Posterior vena cava (tissue), 2 donors: ENCODE measurements at places on chromosomes 6 and 20.

- no peak for DNase-seq
These were observed 7.8 kb upstream of the BTN3A1 start for GRCh38 chr6:26394289-26394688.

- no peak for DNase-seq
These were observed 608.0 kb downstream of the PHF3 start for GRCh38 chr6:64243618-64244017.

DNA sequence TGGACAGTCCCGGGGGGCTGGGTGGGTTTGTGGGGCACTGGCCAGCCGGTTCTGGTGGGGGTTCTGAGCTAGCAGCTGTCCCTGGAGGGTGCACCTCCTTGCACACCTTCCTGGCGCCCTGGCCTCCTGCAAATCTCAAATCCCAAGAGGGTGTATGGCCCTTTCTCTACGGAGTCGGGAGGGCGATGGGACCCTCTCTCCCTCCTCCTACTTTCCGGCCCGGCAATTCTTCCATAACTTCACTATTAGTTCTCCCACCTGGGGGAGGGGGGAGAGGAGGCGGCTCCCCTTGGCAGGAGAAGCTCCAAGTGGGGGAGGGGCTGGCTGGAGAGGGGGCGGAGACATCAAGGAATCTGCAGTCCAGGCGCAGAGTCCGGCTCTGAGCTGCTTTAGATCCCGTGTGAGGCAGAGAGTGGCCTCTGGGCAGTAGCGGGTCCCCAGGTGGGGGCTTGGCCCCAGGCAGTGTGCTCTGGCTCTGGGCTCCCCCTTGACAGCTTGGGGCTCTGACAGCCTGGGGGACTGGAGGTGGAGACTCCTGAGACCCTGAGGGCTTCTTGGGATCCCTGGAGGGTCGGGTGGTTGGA, 1.4 kb upstream of the LAMA5 start:
- DNase-seq: no peak

DNA sequence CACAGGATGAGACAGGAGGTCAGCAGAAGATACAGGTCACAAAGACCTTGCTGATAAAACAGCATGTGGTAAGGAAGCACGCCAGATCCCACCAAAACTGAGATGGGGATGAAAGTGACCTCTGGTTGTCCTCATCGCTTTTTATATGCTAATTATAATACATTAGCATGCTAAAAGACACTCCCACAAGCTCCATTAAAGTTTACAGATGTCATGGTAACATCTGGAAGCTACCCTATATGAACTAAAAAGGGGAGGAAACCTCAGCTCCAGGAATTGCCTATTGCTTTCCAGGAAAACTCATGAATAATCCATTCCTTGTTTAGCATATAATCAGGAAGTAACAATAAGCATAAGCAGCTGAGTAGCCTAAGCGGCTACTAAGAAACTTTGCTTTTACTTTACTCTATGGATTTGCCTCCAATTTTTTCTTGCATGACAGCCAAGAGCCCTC, 8.4 kb upstream of the RIN2 start:
- DNase-seq: no peak

GRCh38 chr20:35329435-35330139, 37.4 kb upstream of the FAM83C start:
- no peak for DNase-seq

DNA sequence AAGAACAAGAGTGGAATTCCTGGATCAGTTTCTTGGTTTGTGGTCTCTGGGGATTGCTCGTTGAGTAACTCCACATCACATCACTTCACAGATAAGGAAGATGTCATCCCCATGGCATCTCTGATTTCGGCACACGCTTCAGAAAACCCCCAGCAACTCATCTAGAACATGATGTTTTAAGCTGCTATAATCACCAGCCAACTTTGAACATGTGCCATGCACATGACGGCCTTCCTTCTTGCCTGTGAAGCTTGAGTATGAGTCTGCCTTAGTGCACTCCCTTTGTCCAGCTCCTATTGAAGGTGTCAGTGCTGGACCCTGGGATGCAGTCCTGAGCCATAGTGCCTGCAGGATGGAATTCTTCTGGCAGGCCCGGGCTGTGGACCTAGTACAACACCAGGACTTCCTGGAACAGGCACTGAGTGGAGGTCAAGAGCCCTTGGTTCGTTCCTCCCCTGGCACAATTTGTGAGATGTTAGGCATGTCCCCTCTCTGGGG, 231.5 kb upstream of the SUPT3H start:
- DNase-seq: no peak

DNA sequence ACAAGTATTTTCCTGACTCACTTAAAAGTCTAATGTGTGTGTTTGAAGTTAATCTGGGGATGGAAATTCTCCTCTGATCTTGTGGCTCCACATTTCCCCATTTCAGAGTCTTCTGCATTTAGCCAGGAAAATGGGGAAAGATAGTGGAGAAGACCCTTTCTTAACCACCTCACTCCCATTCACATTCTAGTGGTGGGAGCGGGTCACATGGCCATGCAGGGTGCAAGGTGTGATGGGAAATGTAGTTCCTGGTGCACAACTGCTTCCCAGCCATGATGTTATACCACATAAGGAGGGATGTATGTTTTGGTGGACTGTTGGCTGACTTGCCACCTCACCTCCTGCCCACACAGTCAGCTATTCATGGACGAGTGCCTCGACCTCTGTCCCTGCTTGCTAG, 61.8 kb downstream of the BANF2 start:
- DNase-seq: no peak

- no peak for DNase-seq
These were observed 212.4 kb upstream of the RUNX2 start for GRCh38 chr6:45115696-45116095.

DNA sequence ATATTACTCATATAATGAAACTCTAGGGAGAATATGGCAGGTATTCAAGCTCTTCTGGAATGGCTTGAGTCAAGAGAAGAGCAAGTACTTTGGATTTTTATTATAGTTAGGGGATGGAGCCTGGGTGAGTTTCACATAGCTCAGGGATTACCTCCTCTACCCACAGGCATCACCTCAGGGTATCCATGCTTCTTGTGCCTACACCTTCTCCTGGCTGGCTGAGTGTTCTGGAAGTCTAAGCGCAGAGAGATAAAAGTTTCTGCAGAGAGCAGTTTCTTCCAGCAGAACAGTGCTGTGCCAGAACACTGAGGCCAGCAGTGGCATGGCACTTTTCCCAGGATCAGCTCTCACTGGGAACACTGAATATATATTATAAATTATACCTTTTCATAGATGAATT, 199.7 kb upstream of the KCNQ5 start:
- no peak for DNase-seq

- no peak for DNase-seq
These were observed 27.8 kb upstream of the CENPW start for GRCh38 chr6:126312013-126312665.

- DNase-seq: no peak
These were observed 2.7 kb downstream of the MOCS1 start for GRCh38 chr6:39931607-39932006.

DNA sequence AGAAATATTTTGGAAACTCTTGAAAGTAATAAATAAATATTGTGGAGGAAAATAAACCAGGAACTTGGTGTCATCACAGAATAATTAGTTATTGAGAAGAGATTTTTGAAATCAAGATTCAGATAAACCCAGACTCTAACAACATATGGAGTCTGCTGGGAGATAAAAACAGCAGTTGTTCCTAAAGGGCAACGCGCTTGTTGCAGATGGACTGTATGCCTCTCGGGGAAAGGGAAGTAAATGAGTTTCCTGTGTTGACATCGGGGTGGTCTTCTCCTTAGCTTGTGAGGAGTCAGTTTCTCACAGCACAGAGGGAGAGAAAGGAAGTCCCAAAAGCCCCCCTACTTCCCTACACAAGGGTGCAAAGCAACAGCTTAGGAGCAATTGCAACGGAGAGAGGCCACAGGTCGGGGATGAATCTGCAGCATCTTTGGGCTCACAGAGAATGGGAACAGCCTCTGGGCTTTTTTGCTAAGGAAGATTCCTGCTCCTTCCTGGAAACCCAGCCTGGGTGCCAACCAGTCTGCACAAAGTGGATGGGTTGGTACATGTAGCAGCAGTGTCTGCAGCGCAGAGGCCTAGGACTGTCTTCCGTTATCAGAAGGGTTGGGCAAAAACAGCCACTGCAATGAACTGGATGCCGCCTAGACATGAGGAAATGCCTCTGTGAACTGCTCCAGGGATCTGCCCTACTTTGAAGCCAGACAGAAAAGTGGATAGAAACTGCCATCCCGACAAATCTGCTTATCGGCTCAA, 603.0 kb upstream of the NRSN1 start:
- DNase-seq: no peak

- DNase-seq: no peak
These were observed 92.6 kb downstream of the DLL1 start for GRCh38 chr6:170198298-170198697.

DNA sequence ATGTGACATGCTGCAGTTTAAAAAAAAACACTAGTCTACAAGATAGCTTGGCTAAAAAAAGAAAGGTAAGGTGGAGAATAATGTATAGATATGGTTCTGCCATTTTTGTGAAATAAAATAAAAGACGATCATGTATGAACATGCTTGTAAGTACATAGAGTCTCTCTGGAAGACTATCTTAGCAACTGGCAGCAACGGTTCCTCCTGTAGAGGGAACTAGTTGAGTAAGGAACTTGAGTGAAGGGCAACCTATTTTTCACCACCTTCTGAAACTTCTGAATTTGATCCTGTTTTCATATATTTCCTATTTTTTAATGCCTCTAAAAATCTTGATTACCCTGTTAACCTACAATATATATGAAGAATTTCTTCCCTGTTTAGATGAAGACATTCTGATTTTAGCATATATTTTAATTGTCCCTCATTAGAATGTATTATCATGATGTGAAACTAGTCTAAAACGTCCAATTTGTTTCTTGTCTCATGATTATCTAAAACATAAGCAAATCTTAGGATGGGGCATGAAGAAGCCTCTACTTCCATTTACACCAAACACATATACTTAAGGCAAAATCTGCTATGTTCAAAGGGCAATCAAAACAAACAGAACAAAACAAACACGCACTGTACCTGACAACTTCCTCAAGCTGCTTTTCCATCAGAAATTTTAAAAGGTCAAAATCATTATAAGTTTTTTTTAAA, 202.5 kb downstream of the ISM1 start:
- DNase-seq: no peak

DNA sequence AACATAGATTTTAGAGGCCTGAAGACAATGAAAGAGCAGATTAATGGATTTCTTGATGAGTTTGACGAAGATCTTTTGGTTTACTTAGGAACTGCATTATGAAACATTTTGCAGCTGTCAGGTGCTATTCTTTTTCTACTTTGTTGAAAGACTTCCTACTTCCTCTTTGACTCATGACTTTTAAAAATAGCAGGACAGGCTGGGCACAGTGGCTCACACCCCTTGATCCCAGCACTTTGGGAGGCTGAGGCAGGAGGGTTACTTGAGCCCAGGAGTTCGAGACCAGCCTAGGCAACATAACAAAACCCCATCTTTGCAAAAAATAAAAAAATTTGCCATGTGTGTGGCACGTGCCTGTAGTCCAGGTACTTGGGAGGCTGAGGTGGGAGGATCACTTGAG, 52.0 kb downstream of the ITCH start:
- no peak for DNase-seq

DNA sequence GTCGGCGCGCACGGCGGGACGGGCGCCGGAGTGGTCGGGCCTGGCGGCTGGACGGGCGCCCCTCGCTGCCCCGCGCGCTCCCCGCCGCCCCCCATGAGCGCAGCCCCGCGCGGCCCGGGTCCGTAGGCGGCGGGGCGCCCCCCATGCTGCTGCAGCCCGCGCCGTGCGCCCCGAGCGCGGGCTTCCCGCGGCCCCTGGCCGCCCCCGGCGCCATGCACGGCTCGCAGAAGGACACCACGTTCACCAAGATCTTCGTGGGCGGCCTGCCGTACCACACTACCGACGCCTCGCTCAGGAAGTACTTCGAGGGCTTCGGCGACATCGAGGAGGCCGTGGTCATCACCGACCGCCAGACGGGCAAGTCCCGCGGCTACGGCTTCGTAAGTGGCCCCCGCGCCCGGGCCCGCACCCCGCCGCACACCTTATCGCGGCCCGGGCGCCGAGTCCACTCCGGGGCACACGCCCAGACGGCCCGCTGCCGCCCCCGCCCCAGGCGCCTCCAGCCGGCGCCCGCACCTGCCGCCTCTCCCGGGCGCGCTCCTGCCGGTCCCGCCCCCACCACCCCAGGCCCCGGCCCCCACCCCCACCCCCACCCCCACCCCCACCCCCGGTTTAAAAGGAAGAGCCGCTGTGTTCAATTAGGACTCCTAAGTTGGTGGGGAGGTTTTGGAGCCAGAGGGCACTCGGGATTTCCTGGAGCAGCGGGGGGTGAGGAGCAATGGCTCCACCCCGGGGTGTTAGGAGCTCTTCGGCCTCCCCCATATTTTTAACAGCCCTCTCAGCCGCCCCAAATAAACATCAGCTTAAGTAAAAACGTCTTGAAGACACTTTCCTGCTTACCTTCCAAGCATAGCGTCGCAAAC, 474 bp downstream of the RBM38 start:
- DNase-seq: peak; percentile 81

GRCh38 chr6:27861861-27862260, 50.3 kb downstream of the OR2B2 start:
- no peak for DNase-seq

- no peak for DNase-seq
These were observed 17.4 kb downstream of the PIGT start for GRCh38 chr20:45433316-45433715.

GRCh38 chr6:12605888-12606345, 110.7 kb upstream of the PHACTR1 start:
- no peak for DNase-seq

- no peak for DNase-seq
These were observed 119.1 kb downstream of the CHD6 start for GRCh38 chr20:41499064-41499463.

DNA sequence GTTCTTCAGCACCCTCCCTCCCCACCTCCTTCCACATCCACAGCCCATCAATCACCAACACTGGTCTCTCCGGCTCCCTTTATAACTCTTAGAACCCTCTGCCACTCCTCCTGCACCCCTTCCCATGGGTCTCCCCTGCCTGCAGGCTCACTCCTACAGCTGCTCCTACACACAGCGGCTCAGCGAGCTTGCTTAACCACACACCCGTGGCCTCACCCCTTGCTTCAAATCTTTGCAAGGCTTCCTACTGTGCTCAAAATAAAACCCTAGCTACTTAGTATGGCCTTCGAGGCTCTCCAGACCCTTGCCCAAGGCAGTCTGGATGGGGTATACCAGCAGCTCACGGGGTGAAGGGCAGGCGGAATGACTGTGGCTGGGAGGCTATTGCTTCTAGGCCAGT, 63.7 kb downstream of the JPH2 start:
- DNase-seq: no peak

GRCh38 chr6:131858765-131859415, 51.1 kb downstream of the ENPP1 start:
- DNase-seq: no peak

- DNase-seq: no peak
These were observed 9.7 kb upstream of the CCR6 start for GRCh38 chr6:167113047-167113754.
